ENCODE measurements at places on chromosomes 6 and 20.

GRCh38 chr6:132624175-132624574 is at the start of gene TAAR2:
Gene TAAR2, minus strand, starts transcription at chr6:132624275. Its CDS starts 0 bp downstream, at chr6:132624275.
- no peak for DNase-seq

- DNase-seq: no peak
Measured at GRCh38 chr20:18225632-18226031, 62.7 kb upstream of the ZNF133 start.

DNA sequence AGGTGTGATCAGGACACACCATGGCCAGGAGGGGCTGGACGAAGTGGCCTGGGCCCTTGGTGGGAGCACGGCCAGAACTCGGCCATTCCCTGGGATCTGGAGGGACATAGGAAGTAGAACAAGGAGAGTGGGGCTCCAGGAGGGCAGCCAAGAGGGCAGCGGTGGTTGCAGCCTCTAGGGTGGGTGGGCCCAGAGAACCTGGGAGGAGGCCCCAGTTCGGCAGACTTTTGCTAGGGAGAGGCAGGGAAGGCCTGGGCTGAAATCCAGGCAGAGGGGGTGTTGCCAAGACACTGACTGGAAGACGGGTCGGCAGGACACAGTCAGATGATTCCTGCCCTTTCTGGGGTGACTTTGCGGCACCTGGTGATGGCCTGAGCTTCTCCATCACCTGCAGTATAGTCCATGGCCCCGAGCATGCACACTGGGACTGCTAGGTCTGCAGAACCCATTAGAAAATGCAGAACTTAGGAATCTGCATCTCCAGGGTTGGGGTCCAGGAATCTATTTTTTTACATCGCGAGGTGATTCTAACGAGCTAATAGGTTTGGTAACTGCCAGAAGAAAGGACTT is 224.8 kb downstream of the SYNDIG1 start:
- DNase-seq: no peak

- no peak for DNase-seq
Measured at GRCh38 chr20:35111141-35111888, 18.7 kb upstream of the TRPC4AP start.

Data from stimulated activated CD8-positive, alpha-beta memory T cell treated with anti-CD3 and anti-CD28 coated beads, Interleukin-7, amount 100 ng/mL, for 48 hours (primary cell).